ENCODE measurements at places on chromosomes 12 and 14.
A peak's percentile ranks its signal among the peaks of the same experiment; 100 is the strongest.

DNA sequence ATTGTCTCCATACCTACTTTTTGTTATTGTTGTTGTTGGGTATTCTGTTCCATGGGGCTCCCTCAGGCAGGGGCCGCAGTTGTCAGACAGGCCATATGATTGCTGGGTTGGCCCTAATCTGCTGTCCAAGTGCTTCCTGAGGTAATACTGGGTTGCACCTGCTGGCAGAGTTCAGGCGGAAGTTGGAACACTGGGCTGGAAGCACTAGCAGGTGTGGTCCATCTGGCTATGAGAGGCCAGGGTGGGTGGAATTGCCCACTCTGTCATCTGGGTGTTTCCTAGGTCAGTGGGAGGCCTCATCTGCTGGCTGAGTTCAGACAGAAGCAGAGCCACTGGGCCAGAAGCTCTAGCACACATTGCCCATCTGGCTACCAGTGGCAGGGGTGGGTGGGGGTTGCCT lies 81.3 kb upstream of the NID2 start:
- no peak for DNase-seq

GRCh38 chr12:28830491-28830890 lies 318.6 kb upstream of the FAR2 start:
- DNase-seq, result no peak

DNA sequence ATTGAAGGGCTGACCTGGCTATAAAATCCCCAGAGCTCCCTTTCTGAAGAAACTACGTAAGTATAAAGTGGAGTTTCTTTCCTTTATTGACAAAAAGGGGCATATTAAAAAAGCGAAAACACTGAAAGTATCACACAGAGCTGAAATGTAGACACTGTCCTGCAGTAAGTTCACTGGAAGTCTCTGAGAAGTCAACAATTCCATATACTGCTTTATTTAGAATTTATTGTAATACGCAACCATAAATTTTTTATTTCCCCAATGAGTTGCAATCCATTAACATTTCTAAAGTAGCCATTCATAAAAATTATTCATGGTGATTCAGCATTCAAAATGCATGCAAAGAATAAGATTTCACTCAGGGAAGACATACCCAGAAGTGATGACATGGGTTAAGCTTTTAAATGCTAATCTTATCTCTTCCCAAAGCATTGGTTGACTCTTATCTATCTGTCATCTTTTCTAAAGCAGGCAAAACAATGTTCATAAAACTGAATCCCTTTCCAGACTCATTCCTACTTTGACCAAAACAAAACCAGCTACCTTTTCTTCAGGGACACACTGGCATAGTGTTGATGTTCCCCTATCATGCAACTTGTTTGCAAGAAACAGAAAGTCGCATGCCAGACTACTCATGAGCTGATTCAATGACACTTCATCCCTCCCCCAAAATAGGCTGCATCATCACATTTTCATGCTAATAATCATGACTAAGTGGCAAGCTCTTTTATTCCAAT lies 17.3 kb downstream of the KITLG start:
- no peak for DNase-seq

GRCh38 chr12:50606675-50607375 lies 102.0 kb downstream of the DIP2B start:
- peak; percentile 28 for DNase-seq

GRCh38 chr12:67958187-67958586 lies 31.1 kb upstream of the IFNG-AS1 start:
- no peak for DNase-seq

DNA sequence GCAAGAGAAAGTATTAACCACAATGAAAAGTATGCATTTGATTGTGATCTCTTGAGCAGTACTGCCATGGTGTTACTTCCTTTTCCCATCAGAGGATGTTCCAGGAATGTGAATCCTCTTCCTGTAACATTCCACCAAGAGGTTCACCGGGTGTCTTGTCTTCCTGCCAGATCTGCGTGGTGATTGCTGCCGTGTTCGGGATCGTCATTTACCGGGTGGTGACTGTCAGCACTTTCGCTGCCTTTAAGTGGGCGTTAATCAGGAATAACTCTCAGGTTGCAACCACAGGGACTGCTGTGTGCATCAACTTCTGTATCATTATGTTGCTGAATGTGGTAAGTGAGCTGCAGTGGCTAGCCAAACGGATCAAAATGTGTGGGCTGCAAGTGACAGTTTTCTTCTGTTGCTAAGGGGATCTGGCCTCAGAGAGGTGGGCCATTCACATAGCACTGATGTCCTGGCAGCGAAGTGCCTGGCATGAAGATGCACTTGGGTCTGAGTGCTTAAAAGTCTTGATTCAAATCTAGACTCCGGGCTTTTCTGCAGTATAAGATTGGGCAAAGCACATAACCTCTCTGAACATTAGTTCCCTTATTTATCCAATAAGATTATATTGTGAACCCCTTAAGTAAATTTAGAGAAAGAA lies 123.4 kb downstream of the SLC5A8 start:
- DNase-seq, result no peak

GRCh38 chr12:122499991-122500684 lies 594 bp downstream of the ZCCHC8 start:
- DNase-seq, result peak; percentile 58

DNA sequence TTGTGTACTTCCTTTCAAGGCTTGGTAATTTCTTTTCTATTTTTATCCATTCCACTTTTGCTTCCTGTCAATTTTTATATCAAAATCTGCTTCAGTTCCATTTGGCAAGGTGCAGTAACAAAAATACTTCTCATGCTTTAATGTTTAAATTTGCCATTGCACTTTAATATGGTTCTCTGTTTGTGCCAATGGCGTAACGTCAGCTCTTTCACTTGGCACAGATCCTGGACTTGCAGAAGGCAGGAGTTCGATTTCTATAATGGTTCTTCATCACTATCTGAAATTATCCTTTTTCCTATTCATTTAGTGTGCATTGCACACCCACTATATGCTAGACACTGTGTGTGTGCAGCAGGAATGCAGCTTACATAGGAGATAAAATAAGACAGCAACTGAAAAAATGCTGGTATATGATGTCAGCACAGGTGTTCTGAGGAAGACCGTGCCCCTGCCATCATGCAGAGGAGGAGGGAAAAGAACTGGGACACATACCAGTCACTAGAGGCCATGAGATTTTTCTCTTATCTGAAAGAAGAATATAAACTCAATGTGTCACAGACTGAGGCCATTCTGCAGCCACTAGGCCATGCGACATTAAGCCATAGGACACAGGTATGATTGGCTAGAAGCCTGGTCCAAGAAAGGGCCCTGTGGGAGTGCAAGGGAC lies 298.2 kb downstream of the RPAP3 start:
- no peak for DNase-seq

GRCh38 chr12:70576341-70577282 lies 60.6 kb downstream of the PTPRB start:
- DNase-seq, result peak; percentile 78

- DNase-seq, result no peak
Measured at GRCh38 chr12:123571343-123571813, 13.0 kb upstream of the TMED2 start.
